ENCODE measurements at places on chromosomes 2 and 18.

- DNase-seq = no peak
These were observed 95.7 kb downstream of the TEX51 start for GRCh38 chr2:126994340-126994777.

GRCh38 chr2:160299540-160299939, 99.5 kb upstream of the ITGB6 start:
- DNase-seq = no peak

GRCh38 chr2:138476940-138477339, 24.6 kb upstream of the SPOPL start:
- no peak for DNase-seq

GRCh38 chr2:62192811-62193210, 3.1 kb upstream of the B3GNT2 start:
- DNase-seq = no peak

- DNase-seq = no peak
These were observed 4.0 kb downstream of the REV1 start for GRCh38 chr2:99485824-99486223.

- DNase-seq = no peak
These were observed 135.0 kb downstream of the IKZF2 start for GRCh38 chr2:213016166-213016983.

GRCh38 chr2:8500124-8501054, 181.5 kb upstream of the ID2 start:
- DNase-seq = no peak

DNA sequence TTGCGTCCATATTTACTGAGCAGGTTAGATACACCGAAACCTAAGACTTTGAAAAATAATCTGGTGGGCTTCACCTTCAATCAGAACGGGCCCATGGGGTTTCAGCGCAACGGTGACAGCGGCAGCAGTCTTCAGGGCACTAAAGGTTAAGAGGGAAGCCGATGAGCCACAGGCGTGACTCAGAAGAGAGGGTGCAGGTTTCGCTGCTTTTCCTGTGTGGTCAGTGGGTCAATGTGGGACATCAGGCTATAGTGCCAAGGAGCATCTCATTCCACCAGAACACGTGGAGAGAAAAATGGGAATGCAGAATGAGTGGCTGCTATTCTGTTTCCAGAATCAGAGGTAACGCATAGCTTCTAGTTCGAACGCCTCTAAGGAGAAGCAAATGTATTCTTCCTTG, 8.9 kb downstream of the PTGR3 start:
- no peak for DNase-seq

DNA sequence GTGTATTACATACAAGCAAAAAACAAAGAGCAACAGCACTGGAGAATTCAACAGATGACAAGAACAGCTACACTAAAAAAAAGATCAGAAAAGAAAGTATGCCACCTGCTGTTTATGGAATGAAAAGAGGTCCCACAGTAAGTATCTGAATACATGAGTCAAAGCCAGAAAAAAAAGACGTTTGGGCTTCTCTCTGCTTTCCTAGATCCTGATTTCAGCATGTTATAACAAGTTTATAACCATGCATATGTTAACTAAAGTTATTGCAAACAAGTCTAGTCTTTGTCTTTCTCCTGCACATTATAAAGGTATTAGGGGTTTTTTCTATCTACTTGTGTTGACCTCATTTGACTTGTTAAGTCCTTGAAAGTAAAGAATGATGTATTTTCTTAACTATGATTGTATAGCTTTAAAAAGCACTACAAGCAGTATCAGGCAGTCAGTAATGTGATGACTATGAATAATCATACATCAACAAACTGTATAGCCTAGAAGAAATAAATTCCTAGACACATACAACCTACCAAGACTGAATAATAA, 108.5 kb upstream of the COL5A2 start:
- DNase-seq = no peak

DNA sequence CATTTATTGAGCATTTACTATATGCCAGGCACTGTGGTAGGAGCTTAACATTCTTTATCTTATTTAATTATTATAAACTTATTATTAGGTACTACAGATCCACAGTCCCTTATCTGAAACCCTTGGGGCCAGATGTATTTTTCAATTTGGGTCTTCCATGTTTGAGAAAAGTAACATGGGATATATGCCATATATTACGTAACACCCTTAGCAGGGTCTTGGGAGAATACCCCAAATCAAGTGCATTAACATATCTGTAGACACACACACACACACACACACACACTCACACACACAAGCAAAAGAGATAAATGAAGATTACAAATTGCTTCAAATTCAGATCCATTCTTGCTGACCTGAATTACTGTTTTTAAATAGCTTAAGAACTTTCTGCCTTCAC, 13.7 kb downstream of the NTSR2 start:
- no peak for DNase-seq

GRCh38 chr2:22282220-22282619, 1102.8 kb upstream of the KLHL29 start:
- DNase-seq = no peak

All from ascending aorta (tissue), 2 donors.